ENCODE measurements at places on chromosomes 1 and 21.

DNA sequence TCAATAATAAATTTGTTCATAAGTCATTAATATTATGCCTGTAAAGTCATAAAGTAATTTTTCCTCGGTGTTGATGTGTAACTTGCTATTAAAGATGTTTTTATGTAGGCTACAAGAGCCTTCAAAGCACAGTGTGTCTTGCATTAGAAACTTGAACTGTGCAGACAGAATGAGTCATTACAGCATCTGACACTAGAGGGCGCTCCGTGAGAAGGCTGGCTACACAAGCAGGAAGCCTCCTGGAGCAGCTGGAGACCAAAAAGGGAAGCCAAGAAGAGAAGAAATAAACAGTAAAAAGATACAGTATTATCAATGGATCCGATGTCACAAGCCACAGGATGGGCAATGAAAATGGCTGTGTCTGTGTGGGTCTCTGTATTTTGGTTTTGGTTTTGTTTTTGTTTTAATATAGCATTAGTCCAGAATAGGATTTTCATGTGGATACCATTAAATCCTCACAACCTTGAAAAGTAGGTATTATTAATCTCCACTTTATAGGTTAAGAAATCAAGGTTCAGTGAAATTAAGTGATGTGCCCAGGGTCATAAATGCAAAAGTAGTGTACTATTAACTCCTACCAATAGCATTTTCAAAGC is 16.1 kb upstream of the LRRC8D start:
- peak; percentile 55 for DNase-seq

DNA sequence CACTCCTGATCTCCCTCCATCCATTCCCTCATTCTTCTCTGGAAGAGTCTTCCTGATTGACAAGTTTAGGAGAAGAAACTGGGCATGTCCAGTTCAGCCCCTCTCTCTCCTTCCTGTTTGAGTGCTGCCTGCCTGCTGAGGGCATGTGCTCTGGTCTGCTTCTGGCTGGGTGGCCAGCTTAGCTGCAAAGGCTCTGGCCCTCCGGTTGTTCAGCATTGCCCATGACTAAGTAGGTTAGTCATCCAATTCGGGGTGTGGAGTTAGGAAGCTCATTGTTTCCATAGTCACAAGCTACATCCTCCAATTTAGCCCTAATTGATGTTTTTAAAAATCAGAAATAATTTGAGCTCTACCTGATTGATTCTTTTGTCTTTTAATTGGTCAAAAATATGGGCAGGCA is 25.6 kb upstream of the PLA2G2E start:
- DNase-seq, result no peak

- no peak for DNase-seq
These were observed 42.4 kb downstream of the OLFML3 start for GRCh38 chr1:114021665-114022099.

GRCh38 chr1:19353596-19353995 is 41.5 kb downstream of the SLC66A1 start:
- peak; percentile 49 for DNase-seq

DNA sequence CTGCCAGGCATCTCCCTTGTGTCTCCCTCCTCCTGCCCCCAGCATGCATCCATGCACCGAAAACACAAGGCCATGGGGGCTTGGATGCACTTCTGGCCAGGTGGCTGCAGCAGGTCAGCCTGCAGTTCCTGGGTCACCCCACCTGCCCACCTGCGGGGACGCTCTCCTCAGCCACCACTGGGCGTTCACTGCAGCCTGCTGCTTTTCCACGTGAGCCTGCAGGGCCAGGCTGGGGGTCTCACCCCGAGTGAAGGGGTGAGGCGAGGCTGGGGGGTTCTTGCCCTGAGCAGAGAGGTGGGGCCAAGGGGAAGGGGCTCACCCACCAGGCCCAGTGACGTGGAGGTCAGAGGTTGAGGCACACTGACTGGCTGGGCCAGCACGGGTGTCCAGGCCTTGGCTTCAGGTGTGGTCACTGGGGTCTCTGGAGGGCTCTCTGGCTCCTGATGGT is 64.6 kb downstream of the WNT9A start:
- no peak for DNase-seq

DNA sequence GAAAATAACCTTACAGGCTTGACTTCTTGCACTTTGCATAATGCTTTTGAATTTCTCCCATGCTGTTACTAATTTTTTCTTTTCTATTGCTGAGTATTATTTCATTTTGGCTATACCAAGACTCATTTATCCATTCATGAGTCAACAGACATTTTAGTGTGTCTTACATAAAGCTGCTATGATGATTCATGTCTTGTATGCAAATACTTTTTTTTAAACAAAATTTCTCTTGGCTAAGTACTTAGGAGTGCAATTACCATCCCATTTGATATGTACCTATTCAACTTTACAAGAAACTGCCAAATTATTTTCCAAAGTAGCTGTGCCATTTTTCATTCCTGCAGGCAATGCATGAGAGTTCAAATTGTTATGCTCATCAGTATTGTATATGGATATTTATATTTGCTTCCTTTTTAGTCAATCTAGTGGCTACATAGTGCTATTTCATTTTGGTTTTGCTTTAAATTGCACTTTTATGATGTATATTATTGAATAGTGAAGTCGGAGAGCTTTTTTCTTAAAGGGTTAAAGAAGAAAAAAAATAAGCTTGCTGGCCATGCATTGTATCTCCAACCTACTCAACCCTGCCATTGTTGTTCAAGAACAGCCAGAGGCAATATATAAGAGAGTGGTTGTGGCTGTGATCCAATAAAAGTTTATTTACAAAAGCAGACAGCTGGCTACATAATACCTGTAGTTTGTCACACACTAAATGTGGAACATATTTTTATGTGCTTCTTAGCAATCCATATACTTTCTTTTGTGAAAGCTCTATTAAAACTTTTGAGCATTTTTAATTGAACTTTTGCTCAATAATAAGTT is 862.8 kb downstream of the KCNT2 start:
- DNase-seq, result peak; percentile 72

DNA sequence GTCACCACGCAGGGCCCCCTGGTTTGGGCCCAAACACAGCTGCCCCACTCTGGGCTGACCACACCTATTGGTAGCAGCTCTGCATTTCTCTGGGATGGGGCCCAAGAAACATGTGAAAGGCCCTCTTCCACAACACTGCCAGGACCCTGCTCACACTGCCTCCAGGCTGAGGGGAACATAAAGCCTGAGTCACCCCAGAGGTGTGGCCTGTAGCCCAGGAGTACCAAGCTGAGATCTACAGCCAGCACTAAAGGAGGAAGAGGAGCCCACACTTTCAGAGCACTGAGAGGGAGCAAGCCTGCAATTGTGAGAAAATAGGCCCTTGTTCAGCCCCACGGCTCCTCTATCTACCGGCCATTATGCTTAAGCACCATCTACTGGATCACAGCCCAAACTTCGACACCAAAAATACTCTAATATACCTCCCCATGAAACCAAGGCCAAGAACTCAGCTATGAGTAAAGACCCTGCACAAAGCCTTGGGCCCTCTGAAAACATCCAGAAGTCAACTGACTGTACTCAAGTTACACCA is 14.4 kb upstream of the OR2T10 start:
- no peak for DNase-seq

DNA sequence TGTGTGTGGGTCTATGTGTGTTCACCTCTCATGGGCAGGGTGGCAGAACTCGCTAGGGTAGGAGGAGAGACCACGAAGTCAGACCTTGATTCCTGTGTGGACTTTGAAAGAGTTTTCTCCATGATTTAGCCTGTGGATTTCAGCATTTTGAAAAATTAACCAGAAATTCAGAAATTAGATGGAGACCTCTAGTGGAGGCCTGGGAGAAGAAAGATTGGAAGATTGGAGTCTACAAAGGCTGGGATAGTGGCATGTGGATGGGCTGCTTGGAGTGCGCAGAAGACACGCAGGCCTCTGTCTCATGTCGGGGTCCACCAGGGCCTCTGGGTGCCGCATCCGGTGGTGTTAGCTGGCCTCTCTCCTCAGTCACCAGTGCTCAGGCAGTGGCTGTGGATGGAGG is 18.9 kb upstream of the IGSF5 start:
- no peak for DNase-seq

DNA sequence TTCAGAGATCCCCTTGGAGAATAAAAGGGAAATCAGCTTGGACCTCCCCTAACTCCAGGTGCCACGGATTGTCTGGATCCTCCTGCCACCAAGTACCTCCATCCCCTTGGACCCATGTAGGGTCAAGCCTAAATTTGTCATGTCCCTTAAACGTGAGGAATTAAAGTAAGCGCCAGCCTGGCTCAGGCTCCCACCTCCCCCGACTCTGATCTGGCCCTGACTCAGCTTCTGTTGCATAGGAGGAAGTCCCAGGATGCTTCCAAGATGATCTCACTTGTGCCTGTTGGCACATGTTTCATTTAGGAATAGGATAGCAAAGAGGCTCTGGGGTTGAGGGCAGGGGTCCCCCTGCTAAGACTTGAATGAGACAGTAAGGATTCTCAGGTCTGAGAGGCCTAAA is 231.9 kb upstream of the JUN start:
- DNase-seq, result no peak

DNA sequence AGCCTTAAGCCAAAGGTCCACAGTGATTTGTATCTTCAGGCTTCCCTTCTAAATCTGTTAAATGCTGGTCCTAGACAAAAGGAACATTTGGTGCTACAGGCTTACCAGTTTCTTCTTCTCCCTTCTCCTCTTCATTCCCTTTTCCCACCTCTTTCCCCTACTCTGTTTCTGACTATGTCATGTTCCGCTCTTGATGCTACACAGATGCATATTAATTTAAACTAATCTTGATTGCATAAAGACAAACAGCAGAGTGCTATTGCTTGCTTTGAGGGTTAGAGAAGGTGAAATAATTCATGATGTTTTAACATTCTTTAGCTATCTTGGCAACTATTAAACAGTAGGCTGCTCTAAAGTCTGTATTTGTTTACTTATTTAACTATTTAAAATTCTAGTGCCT is 34.3 kb upstream of the COL24A1 start:
- DNase-seq, result no peak

DNA sequence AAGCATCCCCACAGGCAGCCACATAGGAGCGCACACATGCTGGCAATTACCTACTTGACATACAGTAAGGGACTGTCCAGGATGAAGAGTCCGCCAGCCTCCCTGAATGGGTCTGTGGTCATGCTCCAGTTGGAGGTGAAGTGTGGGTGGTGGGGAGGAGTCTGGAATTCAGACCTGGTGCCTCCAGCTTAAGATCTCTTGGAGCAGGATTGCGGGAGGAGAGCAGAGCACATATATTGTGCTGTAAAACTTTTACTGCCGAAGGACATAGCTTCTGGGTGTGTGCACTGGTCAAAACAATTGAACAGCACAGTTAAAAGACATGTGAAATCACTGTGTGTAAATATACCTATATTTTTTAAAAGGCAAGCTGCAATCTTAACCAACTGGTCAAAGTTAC is 17.9 kb downstream of the STK40 start:
- DNase-seq, result no peak

- DNase-seq, result no peak
These were observed 24.8 kb upstream of the NMNAT2 start for GRCh38 chr1:183443011-183443410.

DNA sequence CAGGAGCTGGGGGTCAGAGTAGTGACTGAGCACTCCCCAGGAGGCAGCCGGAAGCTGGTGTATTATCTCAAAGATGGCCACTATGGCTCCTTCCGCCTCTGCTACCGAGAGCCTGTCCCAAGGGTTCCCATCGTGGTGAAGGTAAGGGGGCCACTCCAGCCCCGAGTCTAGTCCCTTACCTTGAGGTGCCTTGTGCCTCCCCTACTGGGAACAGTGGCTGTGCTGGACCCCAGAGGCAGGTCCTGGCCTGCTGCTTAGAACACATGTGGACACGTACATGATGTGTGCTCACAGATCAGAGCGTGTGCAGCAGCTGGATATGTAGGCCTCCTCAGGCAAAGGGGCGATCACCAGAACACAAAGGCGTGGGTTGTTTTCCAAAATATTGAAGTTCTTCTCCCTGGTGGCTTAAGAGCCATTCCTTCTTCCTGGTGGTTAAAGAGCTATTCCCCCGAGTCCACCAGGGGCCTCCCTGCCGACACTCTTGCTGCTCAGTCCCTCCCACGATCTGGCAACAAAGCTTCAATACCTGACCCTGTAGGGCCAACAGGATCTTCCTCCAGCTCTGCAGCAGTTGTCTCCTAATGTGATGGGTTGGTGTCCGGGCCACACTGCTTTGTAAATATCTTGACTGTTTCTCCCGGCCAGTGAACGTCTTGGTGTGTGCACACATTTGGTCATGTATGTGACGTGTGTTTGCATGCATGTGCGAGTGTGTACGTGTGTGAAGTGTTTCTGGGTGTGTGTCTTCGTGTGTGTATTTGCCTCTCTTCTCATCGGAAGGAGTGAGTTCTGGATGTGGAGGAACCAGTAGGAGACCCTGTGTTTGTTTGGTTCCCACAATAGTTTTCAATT is 68.4 kb upstream of the TINAGL1 start:
- DNase-seq, result no peak

- no peak for DNase-seq
These were observed 24.2 kb downstream of the ZBTB18 start for GRCh38 chr1:244075247-244075722.

DNA sequence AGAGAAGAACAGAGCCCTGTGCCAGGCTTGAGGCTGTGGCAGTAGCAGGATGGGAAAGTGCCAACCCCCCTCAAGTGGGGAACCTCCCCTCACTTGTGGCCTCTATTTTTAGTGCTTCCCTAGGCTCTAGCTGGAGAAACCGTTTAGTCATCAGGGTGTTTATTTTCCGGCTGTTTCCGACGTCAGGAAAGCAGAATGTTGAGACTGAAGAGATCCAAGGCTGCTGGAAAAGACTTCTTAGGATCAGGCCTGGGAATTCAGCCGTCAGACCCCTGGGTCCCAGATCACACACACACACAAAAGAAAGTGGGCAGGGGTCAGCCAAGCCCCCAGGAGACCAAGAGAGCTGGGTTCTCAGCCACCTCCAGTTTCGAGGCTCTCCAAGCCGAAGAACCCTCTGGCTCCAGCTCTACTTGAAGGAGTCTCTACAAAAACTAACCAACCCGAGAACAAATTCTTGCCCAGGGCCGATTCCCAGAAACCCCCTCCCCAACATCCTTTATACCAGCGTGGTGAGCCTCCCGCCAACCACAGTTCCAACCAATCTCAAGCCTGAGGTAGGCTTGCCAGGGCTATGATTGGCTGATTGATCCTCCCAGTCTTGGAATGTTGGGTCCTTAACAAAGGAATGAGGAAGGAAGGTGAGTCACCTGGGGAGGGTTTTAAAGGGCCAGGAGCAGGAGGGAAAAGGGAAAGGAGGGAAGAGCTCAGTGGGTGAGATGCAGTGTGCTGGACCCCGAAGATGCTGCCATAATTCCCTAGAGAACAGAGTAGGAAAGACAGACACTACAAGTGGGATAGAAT is 2.5 kb upstream of the MEF2D start:
- no peak for DNase-seq
